Activated gamma-delta T cell treated with anti-CD3 and anti-CD28 coated beads, Interleukin-2, amount 50 U/mL, for 16 hours (primary cell): ENCODE measurements at places on chromosomes 1 and 21.

DNA sequence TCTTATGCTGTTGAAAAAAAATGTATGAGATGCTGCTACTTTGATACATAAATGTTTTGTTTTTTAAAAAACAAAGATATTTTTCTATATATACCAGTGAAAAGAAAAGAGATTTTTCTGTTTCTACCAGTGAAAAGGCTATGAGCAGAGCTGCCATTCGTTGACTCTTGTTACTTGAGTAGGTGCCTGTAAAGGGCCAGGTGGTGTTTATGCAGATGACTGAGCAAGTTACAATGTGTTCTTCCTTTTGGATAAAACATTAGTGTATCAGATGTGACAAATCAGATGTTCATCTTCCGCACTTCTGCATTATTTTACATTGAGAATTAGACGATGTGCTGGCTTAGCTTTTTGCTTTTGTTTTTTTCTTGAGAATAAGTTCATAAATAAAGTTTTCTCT is 45.4 kb downstream of the BARHL2 start:
- no peak for DNase-seq

GRCh38 chr1:179323436-179323835 is 29.8 kb downstream of the SOAT1 start:
- DNase-seq, result no peak

DNA sequence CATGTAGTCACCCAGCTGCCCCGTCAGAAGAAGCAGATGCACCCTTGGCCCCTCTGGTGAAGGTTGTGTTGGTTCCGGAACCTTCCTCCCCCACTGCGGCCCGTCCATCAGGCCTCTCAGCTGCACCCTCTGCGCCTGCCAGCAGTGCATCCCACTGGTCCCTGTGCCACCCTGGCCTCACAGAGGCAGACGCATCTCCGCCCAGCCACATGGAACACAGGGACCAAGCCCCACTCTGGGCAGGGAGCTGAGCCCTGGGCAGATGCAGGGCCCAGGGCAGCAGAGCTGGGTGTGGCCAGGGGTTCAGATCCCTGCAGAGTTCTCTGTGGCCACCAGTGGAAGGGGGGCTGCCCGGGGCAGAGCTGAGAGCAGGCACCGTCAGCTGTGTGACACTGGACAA is 50.6 kb downstream of the SLC19A1 start:
- no peak for DNase-seq

DNA sequence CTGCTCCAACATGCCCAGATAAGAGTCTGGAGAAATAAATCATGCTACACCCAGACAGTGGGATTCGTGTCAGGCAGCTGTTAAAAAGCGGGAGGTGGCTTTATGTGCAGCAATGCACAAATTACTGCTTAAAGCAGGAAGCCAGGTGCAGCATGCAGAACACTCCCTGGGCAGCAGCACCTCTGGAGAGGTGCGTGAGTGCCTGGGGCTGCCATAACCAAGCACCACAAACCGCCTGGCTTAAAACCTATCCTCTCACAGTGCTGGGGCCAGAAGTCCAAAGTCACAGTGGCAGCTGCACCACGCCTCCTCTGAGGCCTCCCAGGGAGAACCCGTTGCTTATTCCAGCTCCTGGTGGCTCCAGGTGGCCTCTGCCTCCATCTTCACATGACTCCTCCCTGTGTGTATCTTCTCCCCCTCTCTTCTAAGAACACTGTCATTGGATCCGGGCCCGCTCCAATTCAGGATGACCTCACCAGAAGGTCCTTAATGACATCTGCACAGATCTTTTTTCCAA is 115.6 kb downstream of the SIK1 start:
- no peak for DNase-seq

GRCh38 chr21:28794371-28794851 is 198.3 kb downstream of the LTN1 start:
- no peak for DNase-seq

DNA sequence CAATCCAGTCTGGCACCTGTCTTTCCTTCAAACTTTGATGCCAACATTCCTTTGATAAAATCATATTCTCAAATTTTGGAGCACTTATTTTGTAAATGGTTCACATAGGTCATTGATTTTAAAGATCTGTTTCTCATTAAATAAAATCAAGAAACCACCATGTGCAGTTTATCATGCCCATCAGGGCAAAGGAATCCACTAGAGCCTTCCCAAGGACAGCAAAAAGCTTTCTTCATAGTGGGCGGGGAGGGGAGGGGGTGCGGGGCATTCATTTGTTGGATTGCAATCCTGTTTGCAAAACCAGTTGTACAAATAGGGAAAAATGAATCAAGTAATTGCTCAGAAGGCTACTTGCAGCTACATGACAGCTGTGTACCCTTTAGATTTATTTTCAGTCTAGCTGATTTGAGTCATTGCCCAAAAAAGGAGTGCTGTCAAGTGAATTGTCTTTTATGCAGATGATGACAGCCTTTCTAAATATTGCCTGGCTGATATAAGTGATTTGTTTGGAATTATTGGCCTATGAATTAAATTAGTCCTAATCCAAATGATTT is 23.0 kb downstream of the LRRC8B start:
- DNase-seq, result no peak

DNA sequence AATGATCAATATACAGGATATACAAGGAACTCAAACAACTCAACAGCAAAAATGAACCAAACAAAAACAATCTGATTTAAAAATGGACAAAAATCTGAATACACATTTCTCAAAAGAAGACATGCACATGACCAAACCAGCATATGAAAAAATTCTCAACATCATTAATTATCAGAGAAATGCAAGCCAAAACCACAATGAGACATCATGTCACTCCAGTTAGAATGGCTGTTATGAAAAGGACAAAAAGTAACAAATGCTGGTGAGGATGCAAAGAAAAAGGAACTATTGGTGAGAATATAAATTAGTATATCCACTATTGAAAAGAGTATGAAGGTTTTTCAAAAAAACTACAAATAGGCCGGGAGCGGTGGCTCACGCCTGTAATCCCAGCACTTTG is 42.0 kb downstream of the FCRL3 start:
- DNase-seq, result no peak

DNA sequence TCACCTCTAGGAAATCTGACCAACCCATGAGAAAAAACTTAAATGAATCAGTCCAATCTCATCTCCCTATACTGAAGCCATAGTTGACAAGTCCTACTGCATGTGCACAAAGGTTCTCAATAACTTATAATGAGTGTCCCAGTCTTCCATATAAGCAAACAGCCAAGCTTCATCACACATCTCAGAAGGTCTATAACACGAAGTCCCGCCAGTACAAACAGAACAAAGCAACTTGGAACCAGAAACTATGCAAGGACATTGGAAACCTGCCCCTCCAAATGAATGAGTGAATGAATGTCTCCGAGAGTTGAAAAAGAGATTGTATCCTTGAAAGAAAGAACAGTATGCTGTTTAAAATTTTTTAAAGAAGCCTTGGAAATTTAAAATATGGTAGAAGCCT is 53.6 kb upstream of the IPO9 start:
- no peak for DNase-seq

- no peak for DNase-seq
Observed at GRCh38 chr1:53048960-53049573, 12.9 kb upstream of the PODN start.

DNA sequence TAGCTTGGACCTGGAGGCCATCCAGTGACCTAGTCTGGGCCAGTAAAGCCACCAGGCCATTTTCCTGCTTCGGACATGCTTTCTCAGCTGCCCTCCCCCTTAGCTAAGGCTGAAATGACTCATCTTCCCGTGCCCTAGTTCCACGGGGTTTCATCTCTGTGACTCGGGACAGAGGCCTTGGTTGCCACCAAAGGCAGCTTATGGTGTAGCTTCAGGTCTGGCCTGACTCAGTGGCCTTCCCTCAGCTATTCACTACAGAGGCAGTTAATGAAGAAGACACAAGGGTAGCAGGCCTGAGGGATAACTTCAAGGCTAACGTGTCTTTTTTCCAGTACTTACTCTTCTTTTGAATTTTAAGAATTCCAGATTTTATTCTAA is 82.4 kb downstream of the PBX1 start:
- DNase-seq, result no peak

DNA sequence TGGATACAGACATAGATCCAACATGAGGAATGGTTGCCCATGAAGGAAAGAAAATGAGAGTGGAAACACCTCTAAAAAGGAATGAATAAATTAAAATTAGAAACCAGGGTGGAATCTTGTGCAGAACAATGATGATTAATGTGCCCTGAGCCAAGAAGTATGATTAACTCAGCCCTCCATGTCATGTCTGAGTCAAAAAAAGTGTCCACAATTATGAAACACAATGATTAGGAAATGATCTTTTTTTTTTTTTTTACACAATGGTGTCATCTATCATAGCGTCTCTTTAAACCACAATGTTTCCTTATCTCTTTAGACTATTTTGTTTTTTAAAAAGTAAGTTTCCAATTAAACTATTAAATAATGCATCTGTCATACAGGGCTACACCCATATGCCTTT is 78.9 kb upstream of the RAB4A start:
- DNase-seq, result no peak

DNA sequence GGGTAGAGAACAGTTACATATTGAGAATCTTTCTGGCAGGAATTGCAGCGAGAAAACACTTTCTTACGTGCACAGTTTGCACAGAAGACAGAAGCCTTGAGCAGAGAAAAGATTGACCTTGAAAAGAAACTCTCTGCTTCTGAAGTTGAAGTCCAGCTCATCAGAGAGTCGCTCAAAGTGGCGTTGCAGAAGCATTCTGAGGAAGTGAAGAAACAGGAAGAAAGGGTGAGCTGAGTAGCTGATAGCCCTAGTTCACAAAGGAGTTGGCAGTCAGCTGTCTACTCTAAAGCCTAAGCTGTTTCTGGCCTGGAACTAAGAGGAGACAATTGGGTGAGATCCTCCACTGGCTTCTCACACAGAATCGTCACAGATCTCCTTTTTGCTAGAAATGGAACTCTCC is 20.3 kb upstream of the SH3BGRL3 start:
- DNase-seq, result no peak

- no peak for DNase-seq
Observed at GRCh38 chr1:212289262-212290077, 4.3 kb downstream of the PPP2R5A start.
